ENCODE measurements at places on chromosomes 4 and X.
A peak's percentile ranks its signal among the peaks of the same experiment; 100 is the strongest.

DNA sequence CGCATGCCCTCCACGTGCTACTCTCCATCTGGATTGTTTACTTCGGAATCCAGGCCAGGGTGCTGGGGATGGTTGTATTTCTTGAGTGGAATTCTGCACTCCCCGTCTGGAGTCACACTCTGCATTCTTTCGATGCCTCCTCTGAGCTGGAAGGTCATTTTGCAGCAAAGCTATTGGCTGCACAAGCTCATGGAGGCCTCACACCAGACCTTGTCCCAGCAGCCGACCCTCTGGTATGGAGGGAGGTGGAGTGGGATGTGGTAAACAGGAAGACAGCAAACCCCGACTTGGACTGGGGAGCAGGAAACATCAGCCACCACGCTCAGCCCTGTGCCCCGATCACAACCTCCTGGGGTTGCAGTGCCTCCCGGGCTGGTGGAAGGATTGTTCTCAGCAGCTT lies 225.3 kb upstream of the LNX1 start:
- no peak for DNase-seq

DNA sequence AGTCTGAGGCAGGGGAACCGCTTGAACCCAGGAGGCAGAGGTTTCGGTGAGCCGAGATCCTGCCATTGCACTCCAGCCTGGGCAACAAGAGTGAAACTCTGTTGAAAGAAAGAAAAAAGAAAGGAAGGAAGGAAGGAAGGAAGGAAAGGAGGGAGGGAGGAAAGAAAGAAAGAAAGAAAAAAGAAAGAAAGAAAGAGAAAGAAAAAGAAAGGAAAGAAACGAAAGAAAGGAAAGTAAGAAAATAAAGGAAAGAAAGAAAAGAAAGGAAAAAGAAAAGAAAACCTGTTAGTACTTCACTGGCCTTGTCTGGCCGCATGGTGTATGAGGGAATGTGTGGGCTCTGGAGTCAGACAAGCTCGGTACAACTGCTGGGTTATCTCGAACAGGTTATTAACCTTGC lies 20.8 kb upstream of the MAGEA1 start:
- DNase-seq, result no peak

DNA sequence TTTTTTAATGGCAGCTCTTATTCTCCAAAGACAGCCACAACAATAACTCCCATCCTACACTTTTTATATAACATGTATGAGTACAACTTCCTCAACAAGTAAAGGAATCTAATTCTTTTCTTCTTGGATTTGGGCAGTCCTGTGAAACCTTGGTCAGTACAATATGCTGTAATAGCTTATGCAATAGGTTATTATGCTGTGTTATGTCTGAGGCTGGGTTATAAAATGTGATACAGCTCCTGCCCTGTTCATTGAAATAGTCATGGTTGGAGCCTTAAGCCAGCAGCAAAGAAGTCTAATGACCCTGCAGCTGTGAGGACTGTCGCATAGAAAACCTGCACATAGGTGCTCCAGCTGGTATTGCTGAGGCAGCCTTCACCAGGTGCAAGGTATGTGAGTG lies 215.8 kb upstream of the RASGEF1B start:
- no peak for DNase-seq

DNA sequence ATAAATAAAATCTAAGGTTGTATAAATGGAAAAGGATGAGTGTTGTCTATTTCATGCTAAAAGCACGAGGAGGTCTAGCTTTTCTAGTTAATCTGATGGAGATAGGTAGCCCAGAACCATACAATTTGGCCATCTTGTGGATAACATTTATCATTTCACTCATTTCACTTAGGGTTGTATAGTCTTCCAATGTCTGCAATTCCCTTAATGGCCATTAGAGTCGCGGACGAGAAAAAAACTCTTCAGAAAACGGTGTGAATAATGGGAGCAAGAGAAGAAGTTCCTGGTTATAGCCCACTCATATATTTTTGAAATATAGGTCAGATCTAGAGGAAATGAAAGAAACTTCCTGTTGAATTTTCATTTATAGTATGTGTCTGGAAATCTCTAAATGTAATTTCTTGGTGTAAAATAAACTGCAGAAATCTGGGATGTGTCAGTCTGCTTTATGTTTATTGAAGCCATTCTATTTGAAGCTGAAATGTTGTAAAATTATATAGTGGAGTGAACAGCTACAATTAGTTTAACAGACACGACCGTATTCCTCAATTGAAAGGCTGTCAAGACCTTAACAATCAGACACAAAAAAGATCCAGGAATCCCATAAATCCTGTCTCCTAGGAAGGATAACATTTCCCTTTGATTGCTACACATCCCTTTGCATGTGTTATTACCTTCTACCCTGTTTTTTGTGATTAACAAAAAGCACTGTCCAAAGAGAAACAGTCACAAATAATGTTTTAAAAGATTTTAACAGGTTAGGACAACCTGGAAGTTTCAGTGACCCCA lies 47.7 kb upstream of the MGST2 start:
- no peak for DNase-seq

DNA sequence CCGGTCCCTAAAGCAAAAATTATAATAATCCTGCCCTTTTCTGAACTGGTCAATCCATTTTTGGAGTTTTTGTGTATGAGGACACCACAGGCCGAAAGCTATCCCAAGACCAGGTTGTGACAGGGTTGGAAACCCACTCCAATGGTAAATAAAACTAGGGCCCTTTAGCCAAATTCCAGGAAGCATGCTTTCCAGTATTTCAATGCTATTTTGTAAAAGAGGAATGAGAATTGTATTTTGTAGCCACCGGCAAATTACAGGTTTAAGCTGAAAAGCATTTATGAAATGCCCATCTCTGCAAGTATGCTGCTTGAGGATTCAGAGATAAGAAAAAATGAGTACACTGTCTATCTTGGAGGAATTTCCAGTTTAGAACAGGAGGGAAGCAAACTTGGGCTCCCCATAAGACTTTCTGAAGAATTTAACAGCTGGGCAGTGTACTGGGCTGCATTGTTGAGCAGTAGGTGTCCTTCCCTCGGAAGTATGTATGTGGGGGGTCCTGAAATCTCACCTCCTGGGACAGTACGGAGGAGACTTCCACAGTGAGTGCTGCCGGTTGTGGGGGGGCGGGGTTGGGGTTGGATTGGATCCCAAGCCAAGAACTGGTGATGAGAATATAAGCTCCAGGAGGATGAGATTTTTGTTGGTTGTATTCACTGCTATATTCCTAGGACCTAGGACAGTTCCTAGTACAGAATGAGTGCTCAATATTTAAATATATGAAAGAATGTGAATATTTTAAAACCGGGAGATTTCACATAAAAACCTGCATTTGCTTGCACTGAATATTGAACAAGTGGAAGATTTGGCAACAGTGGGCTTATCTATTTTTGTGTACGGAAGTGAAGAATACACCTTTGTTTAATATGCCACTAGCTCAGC lies 26.8 kb downstream of the OCIAD2 start:
- no peak for DNase-seq

- peak; percentile 90 for DNase-seq
Observed at GRCh38 chr4:83219344-83220331, 65.0 kb downstream of the COQ2 start.

All from activated naive CD4-positive, alpha-beta T cell treated with anti-CD3 and anti-CD28 coated beads for 36 hours (primary cell).